B cell (primary cell): ENCODE measurements at places on chromosomes 2 and 18.

- no peak for DNase-seq
These were observed 24.0 kb downstream of the R3HDM1 start for GRCh38 chr2:135555311-135555710.

DNA sequence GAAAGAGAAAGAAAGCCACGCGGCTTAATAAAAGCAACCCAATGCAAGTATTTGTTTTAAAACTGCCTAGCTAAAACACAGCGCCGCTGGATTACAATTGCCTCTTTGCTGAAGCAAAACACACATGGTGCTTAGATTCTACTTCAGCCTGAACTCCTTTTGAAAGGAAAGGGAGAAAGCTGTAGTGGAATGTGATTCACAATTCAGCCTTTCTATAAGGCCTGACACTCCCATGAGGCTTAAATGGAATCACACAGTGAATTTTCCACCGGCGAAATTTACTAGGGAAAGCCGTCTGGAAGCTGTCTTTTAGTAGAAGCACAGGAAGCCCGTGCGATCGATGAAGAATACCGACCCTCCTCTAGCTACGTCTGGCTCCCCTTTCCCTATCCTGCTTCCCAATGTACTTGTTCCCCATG, 348.0 kb downstream of the DLGAP1 start:
- no peak for DNase-seq

DNA sequence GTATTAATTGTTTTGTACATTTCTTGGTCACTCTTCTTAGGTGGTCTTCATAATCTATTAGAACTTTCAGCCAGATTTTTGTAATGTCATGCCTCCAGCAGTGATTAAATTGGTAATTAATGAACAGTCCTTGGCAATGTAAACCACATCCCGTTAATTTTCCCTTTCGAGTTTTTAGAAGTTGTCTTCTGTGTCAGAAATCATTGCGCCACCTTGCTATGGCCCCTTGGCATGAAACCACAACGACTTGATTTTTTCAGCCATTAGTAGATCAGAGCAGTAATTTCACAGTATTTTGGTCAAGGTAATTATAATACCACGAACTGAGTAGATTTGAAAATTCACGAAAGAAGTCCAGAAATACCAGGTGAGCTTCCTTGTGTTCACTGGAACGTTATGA, 86.0 kb upstream of the OTX1 start:
- no peak for DNase-seq

DNA sequence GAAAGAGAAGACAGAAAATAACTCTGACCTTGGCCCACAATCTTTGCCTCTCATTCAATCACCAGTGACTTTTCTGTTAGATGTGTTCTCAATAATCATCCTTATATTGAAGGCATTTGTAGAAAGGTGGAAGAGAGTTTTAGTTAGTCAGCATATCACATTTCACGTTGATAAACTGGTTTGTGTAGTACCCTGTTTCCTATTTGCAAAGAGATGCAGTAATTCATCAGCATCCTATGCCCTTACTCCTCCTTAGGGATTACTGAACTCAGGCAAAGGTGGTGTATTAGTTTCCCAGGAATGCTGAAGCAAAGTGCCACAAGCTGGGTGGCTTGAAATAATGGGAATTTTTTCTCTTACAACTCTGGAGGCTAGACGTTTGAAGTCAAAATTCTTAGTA, 145.0 kb downstream of the SPP2 start:
- no peak for DNase-seq
